Effector memory CD8-positive, alpha-beta T cell (primary cell): ENCODE measurements at places on chromosomes 5 and 9.

GRCh38 chr5:157388111-157388710 lies 71.8 kb upstream of the NIPAL4 start:
- no peak for DNase-seq

DNA sequence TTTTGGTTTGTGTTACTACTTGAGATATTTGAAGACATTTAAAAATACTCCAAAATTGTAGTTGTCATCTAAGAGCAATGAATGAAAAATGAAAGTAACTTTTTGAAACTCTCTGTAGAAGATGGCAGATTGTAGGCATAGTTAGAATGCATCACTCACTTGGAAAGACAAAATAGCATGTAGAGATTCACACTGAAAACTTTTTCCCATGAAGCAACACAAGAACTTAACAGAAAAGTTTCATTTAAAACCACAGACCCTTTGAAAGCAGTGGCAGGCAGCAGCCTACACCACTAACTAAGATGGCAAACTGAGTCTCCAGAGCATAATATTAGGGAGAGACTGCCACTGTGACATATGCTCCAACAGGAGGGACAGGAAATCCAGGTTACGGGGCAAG lies 18.9 kb upstream of the FAM174A start:
- DNase-seq: no peak

GRCh38 chr5:60386436-60387050 lies 313.4 kb downstream of the DEPDC1B start:
- no peak for DNase-seq

GRCh38 chr5:36836831-36837230 lies 39.7 kb upstream of the NIPBL start:
- DNase-seq: no peak

DNA sequence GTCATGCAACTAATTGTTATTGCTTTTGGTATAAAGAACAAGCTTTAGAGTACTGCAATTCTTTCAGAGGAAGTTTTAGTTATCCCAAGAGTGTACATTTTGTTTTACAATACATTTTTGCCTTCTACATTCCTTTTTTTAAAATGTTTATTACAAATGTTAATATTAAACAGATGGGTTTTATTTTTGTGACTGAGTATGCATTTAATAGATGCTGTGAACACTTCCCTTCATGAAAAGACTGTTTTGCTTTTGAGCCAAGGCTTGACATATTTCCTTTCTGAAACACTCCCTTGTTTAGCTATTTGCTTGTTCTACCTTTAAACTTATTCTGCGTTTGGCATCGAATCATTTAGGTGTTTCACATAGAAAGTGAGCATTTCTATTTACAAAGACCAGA lies 14.8 kb upstream of the ZNF474 start:
- no peak for DNase-seq

DNA sequence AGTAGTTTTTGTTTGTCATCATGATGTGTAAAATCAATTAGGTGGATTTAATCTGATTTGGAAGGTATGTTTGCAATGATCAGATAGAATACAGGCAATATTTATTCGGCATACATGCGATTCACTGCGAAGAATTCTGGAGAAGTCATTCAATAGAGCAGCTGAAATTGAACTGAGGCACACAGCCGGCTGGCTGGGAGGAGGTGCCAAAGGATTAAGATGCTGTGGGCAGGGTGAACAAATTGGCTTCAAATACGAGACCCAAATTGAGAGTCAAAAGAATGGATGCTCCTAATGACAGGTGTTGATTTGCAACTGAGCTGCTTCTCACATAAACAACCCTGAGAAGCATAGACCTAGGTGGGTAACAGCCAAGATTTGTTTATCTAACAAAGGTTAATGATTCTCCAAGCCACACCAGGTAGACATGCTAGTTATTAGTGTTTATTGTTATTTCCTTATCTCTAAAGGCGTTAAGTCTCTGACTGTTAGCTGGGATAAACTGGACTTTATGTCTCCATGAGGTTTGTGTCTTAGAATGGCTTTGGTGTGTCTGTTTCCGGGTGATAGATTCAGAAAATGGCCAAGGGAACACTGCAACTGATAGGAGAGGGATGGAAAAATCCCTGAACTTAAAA lies 55.3 kb upstream of the CLINT1 start:
- no peak for DNase-seq

DNA sequence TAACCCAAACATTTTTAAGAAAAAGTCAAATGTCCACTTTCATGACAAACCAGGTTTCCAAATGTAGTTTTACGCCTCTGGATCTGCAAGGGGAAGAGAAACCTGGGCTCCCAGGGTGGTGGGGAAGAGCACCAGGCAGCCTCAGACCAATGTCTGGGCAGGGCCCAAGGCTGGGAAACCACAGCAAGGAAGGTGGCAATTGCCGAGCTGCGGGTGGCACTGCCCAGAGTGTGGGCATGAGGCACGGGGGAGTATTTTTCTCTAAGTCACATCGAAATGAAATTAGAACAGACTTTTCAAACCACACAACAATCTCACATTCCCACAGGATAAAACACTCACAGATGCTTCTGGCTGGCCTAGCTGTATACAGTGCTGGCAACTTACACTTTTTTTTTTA lies 32.6 kb upstream of the RASGEF1C start:
- DNase-seq: no peak

- DNase-seq: no peak
Observed at GRCh38 chr5:170046241-170046640, 59.5 kb upstream of the FOXI1 start.

DNA sequence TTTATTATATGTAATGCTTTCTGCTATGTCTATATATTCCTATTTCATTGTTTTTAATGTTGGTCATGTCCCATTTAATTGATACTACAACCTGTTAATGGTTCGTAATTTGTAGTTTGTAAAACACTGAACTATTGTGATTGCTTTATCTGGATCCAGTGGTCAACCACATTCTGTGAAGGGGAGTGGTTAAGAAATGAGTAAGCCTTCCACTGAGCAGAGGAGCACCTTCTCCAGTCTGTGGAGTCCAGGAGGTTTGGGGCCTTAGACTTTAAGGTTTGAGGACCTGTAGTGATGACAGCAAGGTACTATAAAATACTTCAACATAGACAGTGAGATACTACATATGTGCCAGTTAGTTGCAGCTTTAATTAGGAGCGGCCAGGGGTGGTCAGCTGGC lies 67.7 kb upstream of the RAD23B start:
- no peak for DNase-seq

- no peak for DNase-seq
Observed at GRCh38 chr9:37066139-37066725, 32.2 kb upstream of the PAX5 start.

- DNase-seq: no peak
Observed at GRCh38 chr9:88664773-88665172, 129.8 kb downstream of the NXNL2 start.

DNA sequence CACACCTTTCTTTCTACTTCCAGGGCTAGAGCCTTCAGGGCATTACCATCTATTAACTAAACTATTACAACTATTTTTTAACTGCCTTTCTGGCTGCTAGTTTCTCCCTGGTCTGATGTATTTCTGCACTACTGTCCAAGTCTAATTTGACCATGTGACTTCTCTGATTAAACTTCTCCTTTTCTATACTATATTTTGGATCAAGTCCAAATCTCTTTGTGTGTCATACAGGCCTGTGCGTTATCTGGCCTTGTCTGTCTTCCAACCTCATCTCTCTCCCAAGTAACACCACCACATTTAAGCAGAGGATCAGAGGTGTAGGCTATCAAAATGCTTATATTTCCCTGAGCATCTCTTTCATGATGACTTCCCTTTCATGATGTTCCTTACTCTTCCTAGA lies 47.2 kb upstream of the OR13F1 start:
- DNase-seq: no peak

GRCh38 chr5:67095346-67096171 lies 101.0 kb downstream of the CD180 start:
- no peak for DNase-seq

- no peak for DNase-seq
Observed at GRCh38 chr9:98576354-98576753, 132.4 kb downstream of the GABBR2 start.

DNA sequence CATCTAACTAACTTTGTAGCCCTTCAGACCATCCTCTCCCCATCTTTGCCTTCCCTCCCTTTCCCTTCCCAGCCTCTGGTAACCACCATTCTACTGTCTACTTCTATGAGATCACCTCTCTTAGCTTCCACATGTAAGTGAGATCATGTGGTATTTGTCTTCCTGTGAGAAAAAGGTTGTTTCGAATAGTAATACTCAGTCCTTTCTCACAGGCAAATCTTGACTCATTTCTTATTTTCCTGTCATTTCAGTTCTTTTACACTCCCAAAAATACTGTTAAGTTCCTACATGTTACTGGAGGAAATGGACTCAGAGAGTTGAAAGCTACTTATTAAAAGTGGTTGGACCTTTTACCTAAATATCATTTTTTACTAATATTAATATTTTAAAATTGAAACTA lies 82.1 kb downstream of the SLF1 start:
- DNase-seq: no peak

DNA sequence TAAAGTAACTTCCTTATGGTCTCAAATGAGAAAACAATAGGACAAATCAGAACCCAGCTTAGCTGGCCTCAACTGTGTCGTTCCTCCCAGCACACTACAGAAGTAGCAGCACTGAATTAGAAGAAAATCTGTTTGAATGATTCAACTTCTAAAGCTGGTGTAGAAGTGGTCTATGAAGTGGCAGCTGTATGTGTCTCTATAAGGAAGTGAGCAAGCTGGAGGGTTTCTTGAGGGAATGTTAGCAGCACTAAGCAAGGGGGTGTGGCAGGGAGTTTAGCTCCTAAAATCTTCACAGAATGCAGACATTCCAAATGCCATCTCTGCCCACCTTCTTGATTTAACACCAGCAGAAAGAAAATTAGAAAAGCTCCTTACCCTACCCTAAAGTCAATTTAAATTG lies 4.1 kb downstream of the KLF9 start:
- DNase-seq: no peak

DNA sequence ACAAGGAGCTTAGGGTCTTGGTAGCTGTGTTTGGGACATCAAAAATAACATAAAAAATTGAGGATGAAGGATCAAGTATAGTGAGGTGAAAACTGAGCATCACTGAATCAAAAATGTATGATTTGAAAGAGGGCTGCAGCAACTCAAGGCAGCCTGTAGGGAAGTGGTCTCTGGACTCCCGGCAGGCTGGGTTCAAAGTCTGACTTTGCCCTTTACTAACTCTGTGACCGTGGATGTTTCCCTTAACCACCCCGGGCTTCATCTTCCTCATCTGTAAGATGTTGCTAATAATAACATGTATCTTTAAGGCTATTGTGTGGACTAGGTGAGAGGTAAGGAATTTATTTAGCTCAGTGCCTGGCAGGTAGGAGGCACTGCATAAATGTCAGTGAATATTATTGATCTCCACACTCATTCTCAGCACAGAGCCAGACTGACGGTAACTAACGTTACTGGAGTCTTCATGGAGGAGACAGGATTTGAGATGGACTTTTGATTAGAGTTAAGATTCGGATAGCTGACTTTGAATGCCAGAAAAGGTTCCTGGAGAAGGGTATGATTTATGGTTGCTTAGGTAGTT lies 367.3 kb downstream of the NDUFS4 start:
- no peak for DNase-seq

- no peak for DNase-seq
Observed at GRCh38 chr5:177452688-177453638, 6.3 kb downstream of the PRR7 start.

DNA sequence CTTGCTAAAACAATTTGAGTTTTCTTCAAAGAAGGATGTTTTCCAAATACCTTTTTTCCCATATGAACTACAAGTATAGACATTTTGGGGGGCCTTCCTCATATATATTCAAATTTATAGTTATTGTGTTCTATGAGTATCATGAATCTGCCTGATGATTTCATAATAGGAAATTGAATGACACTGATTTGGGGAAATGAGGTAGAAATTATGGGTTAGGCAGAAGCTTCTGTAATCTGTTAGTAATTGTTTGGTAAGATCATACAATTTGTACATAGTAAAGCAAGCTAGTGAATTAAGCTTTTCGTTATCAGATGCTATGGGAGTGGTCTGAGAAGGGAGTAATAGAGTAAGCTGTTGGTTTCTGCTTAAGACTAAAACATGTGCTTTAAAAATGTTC lies 98.0 kb downstream of the TRIO start:
- no peak for DNase-seq

GRCh38 chr5:16854351-16854750 lies 81.7 kb downstream of the MYO10 start:
- DNase-seq: no peak

- DNase-seq: no peak
Observed at GRCh38 chr5:129820-130219, 37.9 kb downstream of the PLEKHG4B start.

DNA sequence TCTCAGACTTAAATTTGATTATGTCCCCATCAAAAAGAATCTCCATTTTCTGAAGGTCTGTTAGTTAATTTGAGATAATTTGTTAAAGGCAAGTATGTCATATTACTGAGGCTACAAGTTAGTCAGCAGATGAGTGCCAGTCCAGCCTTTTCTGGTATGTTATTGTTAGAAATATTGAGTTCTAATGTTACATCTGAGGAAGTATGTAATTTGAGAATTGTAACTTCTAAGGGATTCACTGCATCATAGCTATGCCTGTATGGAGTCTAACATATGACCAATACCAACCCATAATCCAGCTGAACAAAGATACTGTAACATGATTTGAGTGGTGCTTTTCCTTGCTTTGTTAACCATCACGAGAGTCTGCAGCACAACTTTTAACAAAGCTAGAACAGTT lies 13.9 kb downstream of the SLC23A1 start:
- no peak for DNase-seq

DNA sequence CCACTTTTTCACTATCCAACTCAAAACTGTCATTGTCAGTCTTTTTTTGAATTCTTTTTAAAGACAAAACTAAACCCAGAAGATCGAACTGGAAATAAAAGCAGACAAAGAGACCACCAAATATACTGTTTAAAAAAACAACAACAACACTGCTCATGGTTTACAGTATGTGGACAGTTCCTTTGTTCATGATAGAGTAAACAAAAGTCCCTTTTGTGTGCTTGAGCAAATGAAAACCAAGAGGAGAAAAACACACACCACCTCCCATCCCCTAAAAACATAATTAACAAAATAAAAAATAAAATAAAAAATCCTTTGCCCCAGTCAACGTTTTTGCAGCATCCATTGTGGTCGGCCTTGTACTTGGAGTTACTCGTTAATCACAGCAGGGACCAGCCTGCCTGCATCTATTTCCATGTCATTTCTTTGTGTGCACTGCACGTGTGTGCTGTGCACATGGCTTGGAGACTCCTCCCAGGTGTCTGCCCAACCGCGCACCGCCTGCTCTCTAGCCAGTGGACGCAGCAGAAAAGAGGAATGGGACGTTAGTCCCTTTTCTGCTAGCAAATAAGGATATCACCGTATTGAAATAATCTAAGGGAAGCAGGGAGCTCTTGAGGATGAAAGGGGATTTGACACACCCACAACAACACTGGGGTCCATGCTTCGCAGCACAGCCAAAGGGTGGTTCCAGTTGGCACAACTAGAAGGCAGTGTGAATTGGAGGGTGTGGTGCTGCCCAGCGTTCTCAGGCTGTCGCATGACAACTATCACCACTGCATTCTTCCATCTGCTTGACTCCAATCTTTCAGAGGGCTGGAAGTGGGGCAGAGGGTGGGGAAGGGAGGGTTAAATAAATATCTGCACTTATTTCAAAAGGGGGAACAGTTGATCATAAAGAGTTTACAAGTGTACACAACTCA lies 130.0 kb downstream of the SEMA6A start:
- DNase-seq: no peak
